ENCODE measurements at places on chromosomes 5 and 9.

DNA sequence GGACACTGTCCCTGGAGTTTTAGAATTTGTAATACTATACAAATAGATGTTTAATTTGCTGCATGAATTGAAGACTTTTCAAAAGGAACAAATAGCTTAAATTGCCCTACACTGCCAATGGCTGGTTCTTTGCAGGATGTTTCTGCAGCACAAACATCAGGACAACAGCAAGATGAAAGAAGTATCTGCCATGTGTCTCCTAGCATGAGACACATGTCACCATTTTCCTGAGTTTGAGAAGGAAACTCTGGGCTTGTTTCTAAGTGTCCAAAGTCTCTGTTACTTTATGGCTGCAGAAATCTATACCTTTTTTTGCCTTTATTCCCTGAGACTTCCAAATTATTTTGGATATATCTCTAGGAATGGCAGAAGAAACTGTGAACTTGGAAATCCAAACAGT lies 623 bp upstream of the OR13F1 start:
- no peak for DNase-seq

- no peak for DNase-seq
Measured at GRCh38 chr5:127288676-127289075, 1.9 kb upstream of the MEGF10 start.

DNA sequence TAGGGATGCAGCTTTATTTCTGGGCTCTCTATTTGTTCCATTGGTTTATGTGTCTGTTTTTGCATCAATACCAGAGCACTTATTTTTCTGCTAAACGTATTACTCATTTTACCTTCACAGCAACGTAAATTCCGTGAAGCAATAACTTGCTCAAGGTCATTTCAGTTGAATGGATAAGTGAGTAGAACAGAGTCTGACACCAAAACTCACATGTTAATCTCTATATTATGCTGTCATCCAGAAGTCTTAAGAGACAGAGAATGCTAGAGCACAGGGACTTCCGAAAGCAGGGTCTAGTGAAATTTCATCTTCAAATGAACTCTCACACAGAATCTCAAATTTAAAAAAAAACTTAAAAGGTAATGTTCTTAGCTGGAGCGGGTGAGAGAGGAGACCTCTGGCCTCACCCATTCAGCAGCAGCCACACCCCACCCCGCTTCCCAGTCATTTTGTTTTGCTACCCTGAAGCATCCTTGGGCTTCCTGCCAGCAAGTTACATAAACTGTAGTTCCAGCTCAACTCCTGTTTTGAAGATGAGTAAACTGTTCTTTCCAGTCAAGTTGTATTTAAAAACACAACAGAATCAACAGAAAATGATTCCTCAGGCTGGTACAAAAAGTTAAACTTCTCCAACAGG lies 69.3 kb downstream of the TRIM36 start:
- no peak for DNase-seq

GRCh38 chr5:33161421-33161820 lies 279.3 kb upstream of the TARS1 start:
- no peak for DNase-seq

DNA sequence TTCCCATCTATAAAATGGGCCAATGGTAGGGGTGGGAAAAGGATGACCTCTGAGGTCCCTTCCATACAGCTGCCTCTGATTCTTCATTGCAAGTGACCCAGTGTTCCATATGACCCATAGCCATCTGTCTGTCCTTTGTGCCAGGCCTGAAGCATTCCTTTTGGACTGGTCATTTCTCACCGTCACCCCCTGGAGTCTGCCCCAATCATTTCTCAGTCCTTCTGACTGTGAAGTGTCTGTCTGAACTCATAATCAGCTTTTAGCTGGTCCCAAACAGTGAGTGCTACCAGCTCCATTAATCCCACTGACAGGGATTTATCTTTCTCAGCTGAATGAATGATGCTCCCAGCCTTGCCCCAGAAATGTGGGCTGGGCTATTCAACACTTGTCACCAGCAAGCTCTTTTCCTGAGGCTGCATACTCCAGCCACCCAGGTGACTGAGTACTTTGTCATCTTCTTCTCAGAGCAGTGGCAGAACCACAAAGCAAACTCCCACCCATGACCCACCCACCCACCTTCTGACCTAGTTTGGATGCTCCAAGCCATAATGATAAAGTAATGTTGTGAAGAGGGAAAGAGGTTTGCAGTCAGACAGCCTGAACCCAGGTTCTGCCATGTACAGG lies 37.4 kb downstream of the KCNIP1 start:
- no peak for DNase-seq

GRCh38 chr5:54401515-54401914 lies 54.0 kb upstream of the HSPB3 start:
- no peak for DNase-seq

DNA sequence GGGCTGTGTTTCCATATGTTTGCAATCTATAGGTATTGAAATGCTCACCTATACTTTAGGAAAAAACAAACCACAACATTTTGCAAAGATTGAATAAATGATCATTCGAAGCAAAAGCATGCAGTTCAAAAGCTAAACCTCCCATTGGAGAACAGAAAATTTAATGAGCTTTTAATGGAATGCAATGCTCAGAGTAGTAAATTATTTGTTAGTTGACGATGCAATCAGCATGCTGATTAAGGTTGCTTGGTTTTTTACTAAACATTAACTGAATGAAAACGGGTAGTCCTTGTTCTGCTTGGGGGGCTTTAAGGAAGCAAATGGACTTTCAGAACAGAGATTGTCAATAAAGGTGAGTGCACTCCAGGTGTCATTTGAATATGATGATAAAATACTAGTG lies 123.3 kb upstream of the TMEM161B start:
- no peak for DNase-seq

GRCh38 chr5:135482381-135482933 lies 30.3 kb upstream of the TIFAB start:
- no peak for DNase-seq

DNA sequence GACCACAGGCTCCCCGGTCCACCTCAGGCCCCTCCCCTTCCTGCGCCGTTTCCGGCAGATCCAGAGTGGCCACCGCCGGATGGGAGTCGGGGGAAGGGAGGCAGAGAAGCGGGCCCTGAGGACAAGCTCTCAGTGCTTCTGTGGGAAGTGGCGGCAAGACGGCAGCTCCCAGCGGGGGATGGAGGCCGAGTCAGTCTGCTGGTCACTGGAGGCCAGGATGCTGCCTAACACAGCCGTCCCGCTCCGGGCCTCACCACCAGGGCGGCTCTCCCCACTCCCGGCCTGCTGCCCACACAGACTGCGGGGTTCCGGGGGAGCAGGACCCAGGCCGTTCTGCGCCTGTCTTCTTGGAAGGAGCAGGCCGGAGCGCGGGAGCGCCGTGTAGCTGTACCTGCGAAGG lies 31.4 kb downstream of the FXN start:
- no peak for DNase-seq

- no peak for DNase-seq
Measured at GRCh38 chr5:143356855-143357583, 46.5 kb downstream of the NR3C1 start.

DNA sequence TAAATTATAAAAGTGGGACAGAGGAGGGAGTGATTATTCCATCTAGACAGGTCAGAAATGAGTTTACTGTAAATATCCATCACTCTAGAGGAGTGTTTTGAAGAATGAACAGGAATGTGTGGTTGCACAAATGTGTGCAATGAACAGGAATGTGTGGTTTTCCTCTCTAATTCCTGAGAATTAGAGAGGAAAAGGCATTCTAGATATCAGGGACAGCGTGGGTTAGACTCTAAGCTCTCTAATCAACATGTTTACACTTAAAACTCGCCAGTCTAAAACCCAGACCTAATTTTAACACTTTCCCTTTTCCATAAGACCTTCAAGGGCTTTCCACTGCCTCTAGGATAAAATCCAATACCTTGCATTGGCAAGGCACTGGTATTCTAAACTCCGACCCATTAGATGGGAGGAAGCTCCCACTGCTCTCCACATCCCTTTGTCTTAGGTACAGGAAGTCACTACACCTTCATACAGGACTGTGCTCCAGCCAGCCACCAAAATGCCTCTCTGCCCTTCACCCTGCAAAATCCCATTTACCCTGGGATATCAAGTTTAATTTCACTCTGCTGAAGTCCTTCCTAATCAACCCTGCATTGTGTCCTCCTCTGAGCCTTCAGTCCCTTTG lies 67.9 kb downstream of the NFIB start:
- DNase-seq, result no peak

GRCh38 chr5:154249826-154250225 lies 59.3 kb downstream of the GALNT10 start:
- DNase-seq, result no peak

DNA sequence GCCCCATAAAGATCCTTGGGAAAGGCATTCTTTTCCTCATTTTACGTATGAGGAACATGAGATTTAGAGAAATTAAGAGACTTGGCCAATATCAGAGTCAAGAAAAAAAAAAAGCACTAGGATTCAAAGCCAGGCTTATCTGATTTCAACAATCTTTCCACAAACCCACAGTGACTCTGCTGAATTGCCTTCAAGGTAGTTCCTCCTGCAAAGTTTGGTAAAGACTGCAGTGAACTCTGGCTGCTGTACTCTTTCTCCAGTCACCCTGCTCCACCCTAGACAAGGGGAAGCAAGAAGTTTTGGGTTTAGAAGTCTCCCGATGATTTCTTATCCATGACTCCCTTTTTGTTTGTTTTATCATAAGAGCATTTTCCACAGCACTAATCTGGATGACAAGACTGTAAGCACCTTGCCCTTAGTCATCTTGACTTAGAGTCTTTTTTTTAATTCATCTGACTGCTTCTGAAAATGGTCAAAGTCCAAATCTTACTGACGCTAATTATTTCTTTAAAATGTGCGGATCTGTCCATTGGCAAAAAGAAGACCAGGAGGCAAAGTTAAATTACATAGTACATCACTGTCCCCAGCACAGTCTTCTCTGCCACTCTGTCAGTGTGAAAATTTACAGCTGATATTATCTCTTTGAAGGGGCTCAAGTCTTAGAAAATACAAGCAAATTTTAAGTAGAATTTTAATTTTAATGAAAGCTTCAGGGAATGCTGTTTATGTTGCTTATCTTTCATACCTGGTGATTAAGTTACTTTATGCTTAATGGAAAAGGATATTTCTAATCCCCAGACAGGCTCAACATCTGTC lies 180.1 kb downstream of the TTLL11 start:
- DNase-seq, result no peak

- peak; percentile 38 for DNase-seq
Measured at GRCh38 chr5:34656001-34656699, at the start of gene RAI14. Gene RAI14 (plus strand): TSS chr5:34656328. CDS start chr5:34686920, 30,592 bp downstream.

- DNase-seq, result no peak
Measured at GRCh38 chr5:34503379-34504253, 152.5 kb upstream of the RAI14 start.

DNA sequence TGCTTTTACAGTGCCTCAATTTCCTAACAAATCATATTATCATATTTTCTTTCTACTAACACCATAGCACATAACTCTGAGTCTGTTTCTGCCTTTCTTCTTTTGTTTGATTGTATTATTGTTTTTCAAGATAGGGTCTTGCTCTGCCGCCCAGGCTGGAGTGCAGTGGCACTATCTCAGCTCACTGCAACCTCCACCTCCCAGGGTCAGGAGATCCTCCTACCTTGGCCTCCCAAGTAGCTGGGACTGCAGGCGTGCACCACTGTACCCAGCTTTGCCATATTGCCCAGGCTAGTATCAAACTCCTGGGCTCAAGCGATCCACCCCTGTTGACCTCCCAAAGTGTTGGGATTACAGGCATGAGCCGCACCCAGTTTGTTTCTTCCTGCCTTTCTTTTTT lies 18.7 kb downstream of the PAIP2 start:
- no peak for DNase-seq

DNA sequence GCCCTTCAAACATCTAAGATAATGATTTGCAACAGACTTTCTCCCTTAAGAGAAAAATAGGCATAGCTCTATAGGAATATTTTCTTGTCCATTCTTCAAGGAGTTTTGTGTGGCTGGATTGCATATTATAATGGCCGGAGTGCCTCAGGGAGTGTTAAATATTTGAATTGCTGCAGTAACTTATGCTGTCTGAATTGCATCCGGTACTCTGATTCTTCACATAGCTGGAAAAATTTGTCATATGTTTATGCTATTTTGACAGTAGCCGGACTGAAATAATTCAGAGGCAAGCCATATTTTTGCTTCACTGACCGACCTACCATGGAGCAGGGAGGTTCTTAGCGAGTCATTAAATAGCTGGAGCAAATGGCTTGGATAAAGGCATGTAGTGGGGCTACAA lies 621.0 kb downstream of the ACTL7B start:
- no peak for DNase-seq

- DNase-seq, result no peak
Measured at GRCh38 chr5:162248107-162248713, 180.6 kb downstream of the GABRG2 start.
